Activated CD4-positive, alpha-beta T cell treated with anti-CD3 and anti-CD28 coated beads for 1 hour (primary cell): ENCODE measurements at places on chromosomes 6 and 20.

- DNase-seq = no peak
These were observed 53.4 kb downstream of the SLX4IP start for GRCh38 chr20:10488534-10488933.

DNA sequence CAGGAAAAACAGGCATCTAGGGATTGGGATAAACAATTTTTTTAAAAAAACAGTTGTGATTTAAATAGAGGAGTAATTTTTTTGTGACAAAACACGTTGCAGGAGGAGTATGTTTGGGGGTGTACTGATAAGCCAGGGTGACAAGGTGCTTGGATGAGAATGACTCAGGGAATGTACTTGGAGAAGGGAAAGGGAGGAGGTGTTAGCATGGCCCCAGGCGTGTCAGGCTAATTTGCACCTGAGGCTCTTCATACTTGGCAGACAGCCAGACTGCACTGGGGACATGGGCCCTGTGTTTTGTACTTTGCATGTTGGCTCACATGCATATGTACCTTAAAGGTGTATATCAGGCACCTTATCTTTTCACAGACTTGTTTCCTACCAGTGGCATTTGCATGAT lies 22.8 kb downstream of the PANK2 start:
- DNase-seq = no peak

- no peak for DNase-seq
These were observed 133.6 kb upstream of the SGK1 start for GRCh38 chr6:134451529-134451928.

DNA sequence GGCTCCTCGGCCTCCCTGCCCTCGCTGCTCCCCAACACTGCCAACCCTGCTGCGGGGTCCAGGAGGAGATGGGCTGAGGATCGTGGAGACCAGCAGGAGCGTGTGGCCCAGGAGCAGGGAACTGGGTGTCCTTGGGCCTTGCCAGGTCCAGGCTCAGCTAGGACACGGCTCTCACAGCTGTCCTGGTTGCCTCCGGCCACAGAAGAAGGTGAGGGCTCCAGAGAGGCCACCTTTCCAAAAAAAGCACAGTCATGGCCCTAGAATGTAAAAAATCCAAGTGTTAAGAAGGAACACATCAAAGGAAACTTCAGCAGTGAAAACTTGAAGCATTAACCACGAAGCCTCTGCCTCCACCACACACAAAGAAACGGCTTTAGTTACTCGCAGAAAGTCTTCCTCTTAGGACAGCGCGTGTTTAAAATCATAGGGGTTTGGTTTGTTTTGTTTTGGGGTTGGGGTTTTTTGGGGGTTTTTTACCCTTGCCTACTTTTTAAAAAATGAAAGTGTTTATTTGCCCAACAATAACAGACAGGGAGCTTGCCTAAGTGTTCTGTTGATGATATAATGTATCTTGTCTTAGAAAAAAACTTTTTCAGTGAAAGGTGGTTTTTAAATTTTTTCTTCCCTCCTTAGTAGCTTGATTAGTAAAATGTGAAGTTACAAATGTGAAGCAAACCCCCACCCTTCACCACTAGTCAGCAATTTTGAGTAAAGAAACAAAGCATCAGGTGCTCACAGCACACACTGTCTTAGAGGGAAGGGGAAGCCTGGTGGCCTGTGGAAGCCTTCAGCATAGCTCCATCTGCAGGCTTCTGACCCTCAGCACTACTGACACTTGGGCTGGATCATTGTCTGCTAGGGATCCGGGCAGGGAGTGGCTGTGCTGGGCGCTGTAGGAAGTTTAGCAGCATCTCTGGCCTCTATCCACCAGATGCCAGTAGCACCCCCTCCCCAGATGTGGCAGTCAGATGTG lies 60.0 kb downstream of the PTPN1 start:
- no peak for DNase-seq

GRCh38 chr6:18835976-18836375 lies 448.8 kb downstream of the RNF144B start:
- DNase-seq = no peak

- no peak for DNase-seq
These were observed 1.2 kb upstream of the ADGRF1 start for GRCh38 chr6:47043286-47043685.

GRCh38 chr6:29764422-29765196 lies 41.4 kb downstream of the HLA-F start:
- no peak for DNase-seq

DNA sequence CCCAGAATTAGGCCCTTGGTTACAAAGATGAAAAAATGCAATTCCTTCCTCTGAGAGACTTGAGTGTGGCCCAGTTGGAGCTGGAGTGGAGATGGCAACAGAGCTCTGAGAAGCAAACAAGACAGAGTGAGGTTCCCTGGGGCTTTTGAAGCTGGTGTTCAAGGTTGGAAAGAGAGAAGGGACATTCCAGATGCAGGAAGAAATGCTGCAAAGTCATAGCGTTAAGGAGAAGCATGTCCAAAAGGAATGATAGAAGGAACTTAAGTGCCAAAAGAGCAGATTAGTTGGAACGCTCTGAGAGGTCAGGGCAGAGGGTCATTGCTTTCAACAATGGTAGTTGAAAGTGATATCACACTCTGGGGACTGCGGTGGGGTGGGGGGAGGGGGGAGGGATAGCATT lies 251.8 kb downstream of the TBC1D7 start:
- no peak for DNase-seq

GRCh38 chr6:84920021-84920420 lies 155.6 kb upstream of the TBX18 start:
- DNase-seq = no peak

GRCh38 chr6:155448668-155449449 lies 6.8 kb downstream of the NOX3 start:
- no peak for DNase-seq

GRCh38 chr20:37356387-37356786 lies 10.4 kb downstream of the SRC start:
- no peak for DNase-seq
